ENCODE measurements at places on chromosomes 6 and 20.

GRCh38 chr6:104306211-104306610 is 553.5 kb downstream of the HACE1 start:
- no peak for DNase-seq

GRCh38 chr6:34657307-34657978 is 39.1 kb downstream of the ILRUN start:
- peak; percentile 3 for DNase-seq

DNA sequence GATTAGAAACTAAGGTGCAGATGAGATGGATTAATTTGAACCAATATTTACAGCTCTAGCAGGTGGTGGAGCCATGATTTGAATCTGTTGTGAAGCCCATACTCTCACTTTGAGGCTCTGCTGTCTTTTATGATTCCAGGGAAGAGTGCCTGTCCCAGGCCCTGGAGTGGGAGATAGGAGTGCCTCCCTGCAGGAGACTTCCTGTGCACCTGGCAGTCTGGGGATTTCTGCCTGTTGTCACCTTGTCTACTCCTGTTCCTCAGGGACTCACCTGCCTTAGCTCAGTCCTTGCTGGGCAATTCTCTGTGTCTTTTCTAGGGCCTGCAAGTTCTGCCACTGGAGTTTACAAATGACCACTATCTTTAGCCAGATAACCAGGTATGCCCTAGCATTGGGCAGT is 46.3 kb downstream of the SCAND1 start:
- no peak for DNase-seq

DNA sequence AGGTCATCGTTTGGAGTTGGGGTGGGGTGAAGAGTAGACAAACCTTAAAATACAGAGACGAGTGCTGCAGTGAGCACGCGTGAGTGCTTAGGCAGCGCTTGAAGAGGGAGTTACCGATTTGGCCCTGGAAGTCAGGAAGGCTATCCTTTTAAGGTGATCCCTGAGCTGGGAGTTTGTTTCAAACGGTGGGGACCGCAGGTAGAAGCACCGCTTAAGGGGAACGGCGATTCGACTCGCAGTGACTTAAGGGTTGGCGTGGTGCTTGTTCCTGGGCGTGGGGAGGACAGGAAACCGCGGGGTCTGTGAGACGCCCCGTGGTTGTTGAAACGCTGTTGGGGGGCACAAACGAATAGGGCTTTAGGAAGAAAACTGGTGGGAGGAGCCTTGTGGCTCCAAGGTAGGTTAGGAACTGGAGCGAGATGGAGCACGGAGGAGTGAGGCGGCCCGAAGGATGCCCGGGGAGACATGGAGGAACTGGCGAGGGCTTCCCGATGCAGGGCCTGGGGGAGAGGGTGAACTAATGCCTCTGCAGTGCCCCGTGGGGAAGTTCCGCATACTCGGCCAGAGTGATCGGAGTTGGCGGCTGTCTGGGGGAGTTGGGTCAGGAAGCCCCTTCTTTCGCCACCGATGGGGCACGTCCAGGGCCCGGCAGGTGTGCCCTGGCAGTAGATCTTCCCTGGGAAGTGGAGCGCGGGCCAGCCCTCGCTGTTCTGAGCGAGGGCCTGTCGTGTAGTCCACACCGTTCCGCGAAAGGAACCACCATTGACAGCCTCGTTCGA is 1.3 kb upstream of the CDYL start:
- no peak for DNase-seq

DNA sequence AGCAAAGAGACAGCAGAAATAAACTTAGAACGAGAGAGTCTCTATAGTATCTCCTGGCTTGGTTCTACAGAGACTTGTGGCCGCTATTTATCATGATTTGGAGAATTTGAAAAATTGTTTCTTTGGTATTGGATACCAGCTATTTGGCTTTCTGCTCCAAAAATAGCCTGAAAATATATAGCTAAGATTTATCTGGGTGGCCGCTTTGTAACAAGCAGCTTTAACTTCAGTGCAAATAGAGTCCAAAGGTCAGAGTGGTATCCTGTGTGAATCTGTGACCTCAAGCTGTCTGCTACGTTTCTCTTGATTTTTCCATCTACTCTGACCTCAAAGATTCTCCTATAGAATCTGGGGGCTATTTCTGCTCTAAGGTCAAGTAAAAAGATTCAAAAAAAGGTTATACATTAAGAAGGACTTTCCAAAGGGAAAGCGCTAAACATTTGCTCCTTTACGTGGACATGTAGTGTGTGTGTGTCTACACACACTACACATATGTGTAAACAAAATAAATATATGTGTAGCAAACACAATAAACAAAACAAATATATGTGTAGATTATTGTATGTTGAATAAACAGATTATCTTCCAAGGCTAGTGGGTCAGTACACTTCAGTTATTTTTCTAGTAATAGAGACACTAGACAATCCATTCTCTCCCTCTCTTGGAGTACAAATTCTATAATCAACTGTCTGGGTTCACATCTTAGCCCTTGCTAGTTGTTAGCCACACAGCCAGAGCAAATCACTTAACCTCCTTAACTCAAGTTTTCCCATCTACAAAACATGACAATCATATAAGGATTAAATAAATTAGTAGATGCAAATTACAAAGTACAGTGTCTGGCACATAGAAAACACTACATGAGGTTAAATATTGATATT is 40.8 kb downstream of the CHD6 start:
- no peak for DNase-seq

- no peak for DNase-seq
These were observed 61.6 kb downstream of the SNAP25 start for GRCh38 chr20:10280018-10280908.

- no peak for DNase-seq
These were observed 115.5 kb upstream of the MARCKS start for GRCh38 chr6:113741651-113742050.

DNA sequence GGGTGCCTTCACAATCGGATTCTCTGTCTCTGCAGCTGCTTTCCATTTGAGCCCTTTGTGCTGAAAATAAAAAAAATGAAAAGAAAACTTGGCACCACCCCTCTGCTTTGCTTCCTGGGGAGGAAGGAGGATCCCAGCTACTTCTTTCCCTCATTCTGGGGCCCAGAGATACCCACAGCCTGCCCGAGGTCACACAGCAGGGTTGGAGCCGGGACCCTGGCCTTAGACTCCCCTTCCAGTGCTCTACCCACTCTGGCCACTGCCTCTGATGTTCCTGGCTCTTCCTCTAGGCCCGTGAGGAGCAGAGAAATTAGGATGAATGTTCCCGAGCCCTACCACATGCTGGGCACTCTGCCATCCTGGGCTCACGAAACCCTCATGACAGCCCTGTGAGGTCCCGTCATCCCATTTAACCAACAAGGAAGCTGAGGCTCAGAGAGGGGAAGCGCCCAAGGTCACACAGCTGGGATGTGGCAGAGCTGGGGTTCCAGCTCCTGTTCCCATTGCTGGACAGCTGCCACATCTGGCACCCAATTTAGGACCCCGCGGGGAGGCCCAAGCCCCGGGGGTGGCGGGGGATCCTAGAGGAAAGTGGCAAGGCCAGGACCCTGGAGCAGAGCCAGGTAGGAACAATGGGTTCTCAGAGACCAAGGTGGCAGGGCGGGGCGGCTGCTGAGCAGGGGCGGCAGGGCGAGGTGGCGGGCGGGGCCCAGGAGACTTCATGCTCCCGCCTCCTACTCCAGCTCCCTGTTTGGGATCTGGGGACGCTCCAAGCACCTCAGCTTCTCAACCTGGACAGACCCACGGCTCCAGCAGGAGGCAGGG is 76.6 kb downstream of the CEBPB start:
- DNase-seq, result no peak

- DNase-seq, result no peak
These were observed 7.4 kb downstream of the SERPINB1 start for GRCh38 chr6:2834262-2834661.
